ENCODE measurements at places on chromosomes 12 and 14. TPM values are rescaled to one million over a fixed set of nuclear protein-coding genes. Genes with fewer than 3 reads are reported as not detected.

- DNase-seq, result no peak
Measured at GRCh38 chr14:33650430-33650829, 300.4 kb downstream of the EGLN3 start.

The IL22 gene
- polyA plus RNA-seq, result not detected

The BMAL2 gene
- 2.8 TPM for polyA plus RNA-seq

The OAS1 gene
- 1.9 TPM for polyA plus RNA-seq

GRCh38 chr14:23209651-23210423, 26.4 kb upstream of the SLC7A8 start:
- DNase-seq, result no peak

The ATF7IP gene
- 29.6 TPM for polyA plus RNA-seq
